AG04450 (cell line): ENCODE measurements at places on chromosomes 1 and 21.

GRCh38 chr1:59122527-59122926 lies 174.4 kb upstream of the FGGY start:
- DNase-seq = no peak

DNA sequence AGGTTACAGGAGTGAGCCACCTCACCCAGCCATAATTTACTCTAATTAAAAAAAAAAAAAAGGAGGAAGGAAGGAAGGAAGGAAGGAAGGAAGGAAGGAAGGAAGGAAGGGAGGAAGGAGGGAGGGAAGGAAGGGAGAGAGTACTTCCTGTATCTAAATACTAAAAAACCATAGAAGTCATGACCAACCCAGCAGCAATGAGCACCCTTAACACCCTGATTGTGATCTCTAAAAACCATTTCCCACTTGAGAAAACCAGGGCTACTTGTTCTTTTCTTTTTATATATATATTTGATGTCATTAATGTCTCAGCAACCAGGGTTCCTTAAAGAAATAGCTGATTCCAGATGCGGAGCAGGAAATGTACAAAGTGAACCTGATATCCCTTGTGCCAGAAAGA lies 31.2 kb downstream of the ARID4B start:
- DNase-seq = no peak

GRCh38 chr1:63810936-63811469 lies 37.2 kb downstream of the ROR1 start:
- DNase-seq = no peak

DNA sequence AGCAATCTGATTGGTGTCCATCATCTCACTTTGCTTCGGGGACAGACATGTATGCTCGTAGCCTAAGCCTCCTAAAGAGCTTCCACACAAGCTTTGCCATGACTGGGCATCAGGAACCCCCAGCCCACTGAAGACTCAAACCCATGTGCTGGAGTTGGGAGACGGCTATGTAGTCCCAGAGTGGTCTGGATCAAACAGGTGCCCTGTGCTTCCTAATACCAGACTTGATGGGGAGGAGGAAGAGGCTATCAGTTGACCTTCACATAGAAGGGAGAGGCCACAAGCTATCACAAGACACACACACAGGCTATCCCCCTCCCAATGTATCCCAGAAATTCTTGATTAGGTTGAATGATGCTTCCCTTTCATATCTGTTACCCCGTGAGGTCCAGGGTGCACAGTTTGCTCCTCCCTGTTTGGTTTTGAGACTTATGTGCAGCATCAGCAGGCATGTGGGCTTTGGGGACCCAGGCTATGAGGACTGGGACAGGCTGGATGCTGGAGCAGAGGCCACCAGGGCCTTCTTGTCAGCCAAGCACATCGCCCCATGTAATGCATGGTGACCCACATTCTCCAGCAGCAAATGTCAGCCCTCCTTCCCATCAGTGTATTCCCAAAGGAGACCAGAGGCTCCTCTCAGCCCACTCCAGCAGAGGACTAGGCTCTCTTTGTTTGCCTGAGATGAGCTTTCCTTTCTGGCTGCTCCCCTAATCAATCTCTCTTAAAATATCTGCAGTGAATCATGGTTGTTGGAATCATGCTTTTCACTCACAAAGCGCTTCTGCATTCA lies 159.8 kb downstream of the GRIK3 start:
- DNase-seq = no peak

DNA sequence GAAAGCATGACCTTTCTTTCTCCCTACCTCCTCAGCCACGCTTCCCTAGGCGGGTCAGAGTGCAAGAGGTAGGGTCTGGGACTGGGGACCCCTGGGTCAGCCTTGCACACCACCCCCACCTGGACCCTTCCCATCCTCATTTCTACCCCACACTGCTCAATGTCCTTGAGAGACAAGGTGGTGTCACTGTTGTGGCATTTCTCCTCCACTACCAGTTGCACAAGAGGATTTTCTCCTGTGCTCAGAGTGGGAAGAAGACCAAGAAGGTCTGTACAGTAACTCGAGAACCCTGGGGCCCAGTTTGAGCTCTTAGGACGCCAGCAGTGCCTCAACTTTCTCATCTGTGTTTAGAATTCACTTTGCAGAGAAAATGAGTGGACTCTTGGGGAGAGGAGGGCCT lies 49.4 kb upstream of the CD34 start:
- no peak for DNase-seq

DNA sequence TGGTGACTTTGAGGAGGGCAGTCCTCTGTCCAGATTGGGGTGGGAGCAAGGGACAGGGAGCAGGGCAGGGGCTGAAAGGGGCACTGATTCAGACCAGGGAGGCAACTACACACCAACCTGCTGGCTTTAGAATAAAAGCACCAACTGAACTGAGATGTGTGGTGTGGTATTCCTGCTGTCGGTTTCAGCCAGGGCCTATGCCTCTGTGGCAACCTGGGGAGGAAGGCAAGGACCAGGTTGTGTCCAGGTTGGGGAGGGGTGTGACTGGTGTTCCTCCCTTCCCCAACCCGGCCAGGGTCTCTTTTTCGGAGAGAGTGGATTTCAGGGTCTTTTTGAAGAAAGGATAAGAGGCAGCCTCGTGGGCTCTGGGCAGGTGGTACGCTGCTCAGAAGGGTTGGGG lies 6.3 kb downstream of the PROK1 start:
- DNase-seq = no peak

DNA sequence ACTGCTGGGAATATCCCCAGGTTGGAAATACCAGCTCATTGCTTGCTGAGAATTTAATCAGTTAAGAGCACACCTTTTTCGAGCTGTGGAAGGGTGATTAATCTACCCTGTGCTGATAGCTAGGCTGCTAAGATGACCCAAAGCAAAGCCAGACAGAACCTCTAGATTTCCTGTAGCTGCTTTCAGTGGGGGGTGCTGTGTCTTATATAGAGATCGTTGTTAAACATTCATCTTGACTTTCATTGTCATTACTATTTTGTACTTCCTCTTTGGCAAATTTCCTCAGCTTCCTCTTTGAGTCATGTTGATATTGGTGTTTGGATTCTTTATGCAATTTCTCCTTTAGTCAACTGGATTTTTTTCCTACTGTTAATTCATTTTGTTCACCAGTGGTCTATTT lies 155.3 kb downstream of the DISC1 start:
- no peak for DNase-seq

- DNase-seq = no peak
Observed at GRCh38 chr1:36161641-36162531, 5.9 kb downstream of the MAP7D1 start.

- DNase-seq = no peak
Observed at GRCh38 chr1:50502147-50502546, 78.9 kb upstream of the DMRTA2 start.

- no peak for DNase-seq
Observed at GRCh38 chr1:233945979-233946378, 41.5 kb downstream of the SLC35F3 start.

GRCh38 chr1:169451218-169451824 lies 24.0 kb upstream of the CCDC181 start:
- DNase-seq = no peak

DNA sequence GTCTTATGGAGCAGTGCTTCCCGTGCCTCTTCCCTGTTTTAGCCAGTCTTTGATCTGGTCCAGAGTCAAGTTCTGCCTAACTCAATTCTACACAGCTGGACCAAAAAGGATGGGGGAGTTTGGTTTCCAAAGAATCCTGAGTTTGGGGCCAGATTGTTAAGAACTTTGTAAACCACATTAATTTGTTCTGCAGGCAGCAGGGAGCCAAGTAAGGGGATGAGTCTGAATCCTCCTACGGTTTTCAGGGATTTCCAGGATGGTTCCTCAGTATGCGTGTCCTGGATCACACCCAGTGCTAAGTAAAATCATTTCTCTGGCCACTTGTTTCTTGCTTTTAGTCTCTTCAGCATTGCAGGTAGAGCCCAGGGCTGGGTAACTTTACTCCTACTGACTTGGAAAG lies 26.1 kb upstream of the GJA5 start:
- no peak for DNase-seq

DNA sequence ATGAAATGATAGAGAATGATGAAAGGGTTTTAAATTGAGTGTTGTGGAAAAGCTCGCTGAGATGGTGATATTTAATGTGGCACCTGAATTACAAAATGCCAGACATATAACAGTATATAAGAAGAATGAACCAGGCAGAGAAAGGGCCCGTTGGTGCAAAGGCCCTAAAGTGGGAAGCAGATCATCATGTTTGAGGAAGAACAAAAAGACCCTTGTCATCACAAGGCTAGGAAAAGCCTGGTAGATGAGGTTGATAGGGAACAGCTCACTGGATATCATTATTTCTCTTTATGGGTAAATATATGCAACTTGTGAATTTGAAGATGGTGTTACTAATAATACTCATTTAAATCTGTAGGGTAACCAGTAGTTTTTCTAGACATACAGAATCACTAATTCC lies 11.0 kb downstream of the RAP1A start:
- no peak for DNase-seq

DNA sequence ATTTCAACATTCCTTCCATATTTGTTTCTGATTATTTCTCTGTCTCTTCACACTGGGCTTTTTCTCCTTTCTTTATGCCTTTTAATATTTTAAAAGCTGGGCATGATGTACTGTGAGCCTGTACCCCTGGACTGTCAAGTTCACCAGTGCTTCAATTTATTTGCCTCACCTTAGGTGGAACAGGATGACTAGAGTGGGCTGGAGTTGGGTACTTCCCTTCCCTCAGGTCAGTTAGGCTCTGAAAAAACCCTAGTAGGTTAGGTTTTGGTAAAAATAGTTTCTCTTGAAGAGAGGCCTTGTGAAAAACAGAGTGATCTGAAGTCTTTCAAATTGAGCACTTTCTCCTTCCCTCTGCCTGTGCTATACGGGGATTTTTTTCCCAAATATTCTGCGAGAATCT lies 163.0 kb upstream of the LYPLAL1 start:
- no peak for DNase-seq

DNA sequence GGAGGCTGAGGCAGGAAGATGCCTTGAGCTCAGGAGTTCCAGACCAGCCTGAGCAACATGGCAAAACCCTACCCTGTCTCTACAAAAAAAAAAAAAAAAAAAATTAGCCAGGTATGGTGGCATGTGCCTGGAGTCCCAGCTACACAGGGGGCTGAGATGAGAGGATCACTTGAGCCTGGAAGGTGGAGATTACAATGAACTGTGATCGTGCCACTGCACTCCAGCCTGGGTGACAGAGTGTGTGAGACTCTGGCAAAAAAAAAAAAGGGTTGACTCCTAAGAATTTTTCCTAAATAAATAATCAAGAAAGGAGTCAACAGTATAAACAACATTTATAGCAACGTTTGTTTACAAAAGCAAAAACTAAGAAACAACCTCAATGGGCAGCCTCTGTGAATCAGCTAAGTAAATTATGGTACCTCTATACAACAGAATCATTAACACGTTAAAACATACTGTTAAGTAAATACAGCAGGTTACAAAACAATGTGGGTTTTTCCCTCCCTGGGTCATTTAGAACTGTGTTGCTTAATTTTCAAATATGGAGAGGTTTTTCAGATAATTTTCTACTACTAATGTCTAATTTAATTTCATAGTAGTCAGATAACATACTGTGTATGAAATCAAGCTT lies 56.8 kb downstream of the SLC30A10 start:
- no peak for DNase-seq

GRCh38 chr21:44763050-44763378 lies 38.6 kb downstream of the UBE2G2 start:
- no peak for DNase-seq

DNA sequence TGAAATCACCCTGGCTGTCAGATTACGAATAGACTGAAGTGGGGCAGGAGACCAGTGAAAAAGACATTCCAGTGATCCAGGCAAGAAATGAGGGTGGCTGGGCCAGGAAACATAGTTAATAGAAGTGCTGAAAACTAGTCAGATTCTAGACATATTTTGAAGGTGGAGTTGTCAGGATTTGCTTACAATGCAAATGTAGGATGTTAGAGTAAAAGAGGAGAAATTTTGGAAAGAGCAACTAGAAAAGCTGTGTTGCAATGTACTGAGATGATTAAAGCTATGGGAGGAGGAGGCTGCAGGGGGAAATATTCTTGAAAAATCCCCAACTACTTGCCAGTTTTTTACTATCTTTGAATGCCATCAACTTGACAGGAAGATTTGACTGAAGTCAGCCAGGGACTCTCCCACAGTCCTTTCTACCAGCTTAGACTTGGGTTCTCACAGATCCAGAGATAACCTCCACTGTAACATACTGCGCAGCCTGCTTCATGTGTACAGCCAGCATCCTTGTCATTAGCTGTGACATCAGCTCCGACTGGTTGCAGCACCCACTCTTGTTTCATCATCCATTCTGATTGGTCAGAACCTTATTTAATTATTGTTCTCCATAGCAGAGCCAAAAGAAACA lies 109.7 kb downstream of the TSEN15 start:
- DNase-seq = no peak

GRCh38 chr1:209989525-209989924 lies 51.5 kb downstream of the SYT14 start:
- no peak for DNase-seq

DNA sequence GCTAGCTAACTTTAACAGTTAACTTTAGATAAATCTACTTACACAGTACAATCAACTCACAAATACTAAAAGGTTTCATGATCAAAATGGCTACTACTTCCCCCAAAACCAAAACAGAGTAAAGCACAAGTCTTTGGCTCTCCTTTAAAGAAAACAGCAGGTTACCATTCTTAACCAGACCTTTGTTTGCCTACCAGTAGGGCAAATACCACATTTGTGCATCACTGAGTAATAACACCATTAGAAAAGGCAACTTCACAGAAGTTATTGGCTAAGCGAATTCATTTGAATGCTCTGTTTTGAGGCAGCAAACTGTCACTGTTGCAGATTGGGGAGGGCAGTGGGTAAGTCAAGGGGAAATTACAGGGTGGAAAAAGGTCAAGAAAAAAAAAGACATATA lies 17.3 kb upstream of the SERPINC1 start:
- no peak for DNase-seq

GRCh38 chr1:101587741-101588140 lies 350.9 kb downstream of the S1PR1 start:
- DNase-seq = no peak

DNA sequence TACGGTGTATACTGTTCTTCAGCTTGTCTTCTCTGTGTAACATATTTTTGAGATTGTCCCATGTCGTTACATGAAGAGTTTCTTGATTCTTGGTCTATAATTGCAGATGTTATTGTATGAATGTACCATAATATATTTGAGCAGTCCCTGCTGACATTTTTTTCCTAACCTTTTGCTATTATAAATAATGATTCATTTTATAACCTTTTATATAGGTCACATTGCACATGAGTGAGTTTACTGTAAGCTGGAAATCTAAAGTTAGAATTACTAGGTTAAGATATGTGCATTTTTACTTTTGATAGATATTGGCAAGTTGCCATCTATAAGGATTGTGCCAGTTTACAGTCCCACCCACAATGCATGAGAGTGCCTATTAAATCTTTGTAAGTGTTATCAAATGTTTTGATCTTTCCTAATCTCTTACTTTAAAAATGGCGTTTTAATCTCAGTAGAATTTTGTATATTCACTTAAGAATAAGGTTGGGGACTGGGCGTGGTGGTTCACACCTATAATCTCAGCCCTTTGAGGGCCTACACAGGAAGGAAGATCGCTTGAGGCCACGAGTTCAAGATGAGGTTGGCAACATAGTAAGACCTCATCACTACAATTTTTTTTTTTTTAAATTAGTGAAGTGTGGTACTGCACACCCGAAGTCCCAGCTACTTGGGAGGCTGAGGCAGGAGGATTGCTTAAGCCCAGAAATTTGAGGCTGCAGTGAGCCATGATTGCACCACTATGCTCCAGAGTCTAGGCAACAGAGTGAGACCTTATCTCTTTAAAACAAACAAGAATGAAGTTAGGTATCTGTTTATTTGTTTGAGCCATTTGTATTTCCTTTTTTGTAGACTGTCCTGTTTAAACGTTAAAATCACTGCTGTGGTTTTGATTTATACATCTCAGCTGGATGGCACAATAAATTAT lies 36.5 kb downstream of the ZMYM1 start:
- no peak for DNase-seq
